ENCODE measurements at places on chromosomes 1 and 21.

DNA sequence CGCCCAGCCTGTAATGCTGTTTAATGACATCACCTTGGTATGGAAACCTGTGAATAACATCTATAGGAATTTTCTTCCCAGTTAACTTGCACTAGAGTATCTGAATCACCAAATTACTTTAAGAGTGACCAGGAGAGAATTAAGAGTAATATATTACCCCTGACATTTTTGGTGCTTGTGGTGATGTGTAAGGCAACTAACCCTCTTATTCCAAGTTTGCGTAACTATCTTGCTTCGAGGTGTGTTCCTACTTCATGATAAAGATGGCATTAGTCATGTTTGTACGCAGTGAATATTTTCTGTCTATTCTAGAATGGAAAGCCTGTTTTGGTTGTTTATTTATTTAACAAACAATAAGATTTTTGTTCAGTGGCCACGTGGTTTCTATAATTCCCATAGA, 131.3 kb downstream of the ZP4 start:
- DNase-seq, result no peak

GRCh38 chr1:179055937-179056336, 25.9 kb upstream of the TOR3A start:
- no peak for DNase-seq

GRCh38 chr1:176546825-176547224, 83.8 kb downstream of the PAPPA2 start:
- DNase-seq, result no peak

GRCh38 chr1:44265656-44266358, 52.5 kb downstream of the DMAP1 start:
- DNase-seq, result no peak

DNA sequence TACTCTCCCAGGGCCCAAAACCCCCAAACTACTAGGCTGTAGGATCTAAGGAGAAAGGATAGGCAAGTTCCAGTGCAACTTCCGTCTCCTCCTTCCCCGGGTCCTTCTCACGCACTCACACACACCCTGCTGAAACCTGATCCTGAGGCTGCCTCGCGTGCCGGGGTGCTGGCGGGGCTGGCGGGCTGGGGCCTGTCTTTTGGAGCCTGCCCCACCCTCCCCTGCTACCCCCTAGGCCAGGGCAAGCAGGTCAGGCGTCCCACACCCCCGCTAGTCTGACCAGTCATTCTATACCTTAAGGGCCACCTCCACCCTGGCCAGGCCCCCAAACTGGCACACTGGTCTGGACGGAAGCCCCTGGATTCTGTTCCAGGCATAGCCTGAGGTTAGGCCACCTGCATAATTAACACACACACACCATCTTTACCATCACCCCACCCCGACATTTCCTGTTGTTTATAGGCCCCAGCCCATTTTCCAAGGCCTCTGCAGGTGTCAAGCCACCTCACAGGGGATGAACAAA, 48.3 kb upstream of the ARTN start:
- no peak for DNase-seq

- DNase-seq, result no peak
Measured at GRCh38 chr1:71324671-71325267, 243.9 kb upstream of the ZRANB2 start.

DNA sequence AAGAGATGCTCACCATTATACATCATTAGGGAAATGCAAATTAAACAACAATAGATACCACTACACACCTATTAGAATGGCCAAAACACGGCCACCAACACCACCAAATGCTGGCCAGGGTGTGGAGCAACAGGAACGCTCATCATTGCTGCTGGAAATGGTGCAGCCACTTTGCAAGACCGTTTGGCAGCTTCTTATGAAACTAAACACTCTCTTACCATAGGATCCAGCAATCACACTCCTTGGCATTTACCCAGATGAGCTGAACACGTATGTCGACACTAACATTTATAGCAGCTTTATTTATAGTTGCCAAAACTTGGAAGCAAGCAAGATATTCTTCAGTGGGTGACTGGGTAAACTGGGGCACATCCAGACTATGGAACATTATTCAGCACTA, 28.9 kb upstream of the ADARB1 start:
- no peak for DNase-seq

DNA sequence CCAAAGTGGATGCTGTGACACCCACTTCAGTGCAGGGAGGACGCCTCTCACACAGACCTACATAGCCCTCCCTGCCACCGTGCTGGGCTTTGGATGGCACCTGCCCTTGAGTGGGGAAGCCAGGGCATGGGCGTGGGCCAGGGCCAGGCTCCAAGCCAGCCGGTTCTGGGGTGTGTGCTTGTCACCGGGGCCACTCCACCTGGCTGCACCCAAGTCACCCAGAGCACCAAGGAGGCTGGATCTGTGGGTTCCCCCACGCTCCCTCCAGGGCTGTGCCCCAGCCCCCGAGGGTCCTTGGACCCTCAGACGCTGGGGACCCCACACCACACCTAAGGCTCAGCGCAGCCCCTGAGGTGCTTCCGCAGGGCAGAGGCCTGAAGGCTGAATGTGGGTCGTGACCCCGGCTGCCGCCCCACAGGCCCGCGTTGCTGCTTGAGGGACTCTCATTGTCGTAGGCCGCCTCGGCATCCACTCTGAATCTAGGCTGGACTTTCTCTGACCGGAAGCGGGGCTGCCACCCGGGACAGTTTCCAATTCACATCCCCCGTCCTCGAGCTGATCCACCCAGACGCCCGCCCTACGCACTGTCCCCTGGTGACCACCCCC, 1.5 kb downstream of the MXRA8 start:
- no peak for DNase-seq

DNA sequence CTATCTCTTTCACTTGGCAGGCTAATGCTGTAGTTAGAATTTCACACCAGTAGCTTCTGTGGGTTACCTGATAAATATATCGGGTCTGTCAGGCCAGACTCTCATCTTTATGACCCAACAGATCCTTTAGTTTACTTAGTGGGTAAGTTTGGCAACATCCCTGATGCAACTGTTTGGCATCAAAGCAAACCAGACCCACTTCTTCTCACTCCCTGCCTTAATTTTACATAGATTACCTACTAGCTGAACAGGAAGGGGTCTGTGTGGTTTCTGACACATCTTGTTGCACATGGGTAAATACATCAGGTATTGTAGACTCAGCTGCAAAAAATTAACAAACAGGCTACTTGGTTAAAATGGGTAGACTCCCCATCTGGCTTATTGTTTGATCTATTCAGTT, 3.2 kb upstream of the GUK1 start:
- DNase-seq, result no peak

- no peak for DNase-seq
Measured at GRCh38 chr1:233412812-233413211, 85.3 kb downstream of the MAP3K21 start.

- DNase-seq, result no peak
Measured at GRCh38 chr1:201450721-201451291, 18.2 kb downstream of the PHLDA3 start.

DNA sequence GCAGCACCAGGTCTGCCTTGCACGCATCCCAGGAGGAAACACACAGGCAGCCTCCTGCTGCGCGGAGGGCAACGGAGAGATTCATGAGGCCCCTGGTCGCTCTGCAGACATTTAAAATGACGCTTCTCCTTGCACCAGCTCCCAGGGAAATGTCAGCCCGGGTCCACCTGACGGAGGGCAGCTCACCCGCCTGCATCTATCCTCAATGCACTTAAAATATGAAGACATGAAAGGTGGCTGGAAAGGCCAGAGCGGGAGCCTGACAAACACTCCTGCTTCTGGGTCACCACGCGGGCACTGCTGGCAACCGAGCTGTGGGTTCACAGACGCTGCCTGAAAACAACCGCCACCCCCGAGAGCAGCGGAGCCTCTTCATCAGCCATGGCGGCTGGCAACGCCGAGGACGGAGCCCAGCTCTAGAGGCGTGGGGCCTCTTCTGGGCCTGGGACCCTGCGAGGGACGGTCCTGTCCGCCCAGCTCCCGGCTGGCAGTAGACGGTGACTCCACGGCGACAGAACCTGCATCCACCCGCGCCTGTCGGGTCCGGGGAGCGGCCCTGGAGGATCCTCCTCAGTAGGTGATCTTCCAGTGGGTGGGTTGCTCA, 22.7 kb downstream of the POFUT2 start:
- DNase-seq, result peak; percentile 63

GRCh38 chr1:10634428-10635084, 159.8 kb downstream of the PEX14 start:
- DNase-seq, result no peak

- no peak for DNase-seq
Measured at GRCh38 chr1:64936956-64937355, 29.4 kb downstream of the JAK1 start.

DNA sequence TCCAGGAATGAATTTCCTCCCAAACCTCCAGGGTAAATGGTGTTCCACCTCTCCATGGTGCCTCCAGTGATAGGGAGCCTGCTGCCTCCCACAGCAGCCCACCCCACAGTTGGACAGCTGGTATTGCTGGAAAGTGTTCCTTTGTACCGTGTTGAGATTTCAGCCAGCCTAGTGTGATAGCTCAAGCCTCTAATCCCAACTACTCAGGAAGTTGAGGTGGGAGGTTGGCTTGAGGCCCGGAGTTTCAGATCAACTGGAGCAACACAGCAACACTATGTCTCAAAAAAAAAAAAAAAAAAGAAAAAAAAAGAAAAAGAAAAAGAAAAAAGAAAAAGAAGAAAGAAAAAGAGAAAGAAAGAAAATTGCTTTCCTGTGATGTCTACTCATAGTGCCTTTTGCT, 96.1 kb downstream of the CHD1L start:
- DNase-seq, result no peak

GRCh38 chr1:185500001-185500626, 183.1 kb upstream of the IVNS1ABP start:
- no peak for DNase-seq

Measured in spleen (tissue), 13 donors.